ENCODE measurements at places on chromosomes 6 and 20.

DNA sequence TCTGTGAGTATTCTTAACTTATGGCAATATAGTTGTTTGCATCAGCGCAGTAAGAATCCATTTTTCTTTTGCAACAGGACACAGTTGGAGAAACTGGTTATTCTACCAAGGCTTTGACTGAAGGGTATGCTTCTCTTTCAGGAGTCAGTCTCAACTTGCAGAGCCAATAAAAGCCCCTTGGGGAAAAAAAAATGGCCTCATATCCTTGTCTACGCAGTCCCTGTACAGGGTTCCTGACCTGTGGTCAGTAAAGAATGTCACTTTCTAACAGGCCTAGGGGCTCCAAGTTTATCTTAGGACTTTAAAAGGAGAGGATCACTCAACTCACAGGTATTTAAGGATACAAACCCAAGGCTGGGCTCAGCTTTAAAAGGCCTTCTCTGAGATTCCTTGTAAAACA is 6.9 kb upstream of the RNGTT start:
- DNase-seq: no peak

DNA sequence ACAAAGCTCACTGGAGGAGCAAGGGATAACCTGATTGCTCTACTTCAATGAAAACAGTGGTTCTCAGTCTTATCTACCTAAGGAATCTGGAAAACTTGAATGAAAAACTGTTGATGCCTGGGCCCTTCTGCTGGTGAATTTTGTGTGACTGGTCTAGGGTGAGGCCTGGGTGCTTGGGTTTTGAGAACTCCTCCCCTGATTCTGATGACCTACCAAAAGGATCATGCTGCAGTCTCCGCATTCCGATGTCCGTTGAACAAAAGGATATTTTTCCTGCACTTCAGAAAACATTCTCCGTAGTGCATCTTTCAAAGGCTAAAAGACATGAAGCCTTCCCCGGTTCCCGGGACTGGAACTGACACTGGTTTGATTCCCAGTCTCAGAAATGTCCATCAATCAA is 157.9 kb downstream of the SYNDIG1 start:
- no peak for DNase-seq

DNA sequence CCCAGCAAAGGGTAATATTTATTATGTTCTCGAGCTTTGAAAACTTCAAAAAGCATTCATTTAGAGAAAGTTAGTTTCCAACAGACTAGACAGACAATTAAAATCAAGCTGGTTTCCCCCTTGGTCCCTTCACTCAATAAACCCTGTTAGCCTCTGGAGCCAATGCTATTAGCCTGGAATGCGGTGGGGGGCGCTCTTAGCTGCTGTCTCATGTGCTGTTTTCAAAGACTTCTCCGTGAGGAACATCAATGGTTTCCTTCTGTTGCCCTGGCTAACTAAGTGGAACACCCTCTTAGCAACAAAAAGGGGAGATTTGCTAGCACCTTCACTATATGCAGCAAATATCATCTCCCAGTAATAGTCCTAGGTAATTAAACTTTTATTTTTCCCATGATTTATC is 86.4 kb downstream of the LY86 start:
- peak; percentile 8 for DNase-seq

DNA sequence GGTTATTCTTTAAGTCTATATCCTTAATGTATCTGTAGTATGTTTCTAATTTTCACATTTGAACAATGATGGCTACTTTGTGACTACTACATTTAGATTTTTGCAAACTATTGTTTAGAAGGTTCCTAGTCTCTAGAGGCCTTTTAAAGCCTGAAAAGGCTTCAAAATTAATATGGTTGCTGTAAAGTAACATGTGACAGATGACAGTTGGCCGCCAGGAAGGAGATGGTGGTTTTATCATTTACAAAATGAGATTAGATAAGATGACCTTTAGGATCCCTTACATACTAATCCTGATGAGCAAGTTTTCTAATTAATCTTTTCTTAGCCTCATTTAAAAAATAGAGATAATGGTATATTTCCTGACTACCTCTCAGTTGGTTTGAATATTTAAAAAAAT is 18.8 kb downstream of the SCAF8 start:
- no peak for DNase-seq

DNA sequence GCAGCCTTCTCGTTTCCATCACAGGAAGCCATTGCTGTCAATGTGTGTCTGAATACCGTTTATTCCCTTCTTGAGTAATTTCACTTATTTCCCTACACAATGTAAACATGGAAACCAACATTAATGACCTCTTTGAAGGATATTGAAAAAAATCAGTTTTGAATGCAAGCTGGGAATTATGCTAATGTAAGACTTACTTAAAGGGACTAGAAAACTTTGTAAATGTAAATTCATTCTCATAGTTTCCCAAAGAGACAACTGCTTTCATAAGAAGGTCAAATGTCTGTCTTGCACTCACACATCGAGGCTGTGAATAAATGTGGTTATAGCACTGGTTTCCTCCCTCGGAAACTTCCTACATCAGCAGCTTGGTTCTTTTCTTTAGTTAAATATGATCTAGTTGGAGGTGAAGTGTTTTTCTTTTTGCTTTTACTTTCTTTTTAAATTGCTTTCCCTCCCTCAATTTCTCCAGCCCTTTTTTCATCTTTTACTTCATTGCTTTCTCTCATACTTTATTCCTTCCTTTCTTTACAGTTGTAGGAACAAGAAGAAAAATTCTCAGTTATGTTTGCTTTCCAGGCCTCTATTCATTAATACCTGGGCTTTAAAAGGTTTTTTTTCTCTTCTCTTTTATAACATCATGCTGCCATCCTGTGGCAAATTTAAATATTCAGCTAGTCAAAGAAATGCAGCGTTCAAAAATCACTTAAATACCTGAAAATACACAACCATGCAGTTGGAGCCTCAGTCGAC is 108.3 kb downstream of the TNFAIP3 start:
- DNase-seq: peak; percentile 29

DNA sequence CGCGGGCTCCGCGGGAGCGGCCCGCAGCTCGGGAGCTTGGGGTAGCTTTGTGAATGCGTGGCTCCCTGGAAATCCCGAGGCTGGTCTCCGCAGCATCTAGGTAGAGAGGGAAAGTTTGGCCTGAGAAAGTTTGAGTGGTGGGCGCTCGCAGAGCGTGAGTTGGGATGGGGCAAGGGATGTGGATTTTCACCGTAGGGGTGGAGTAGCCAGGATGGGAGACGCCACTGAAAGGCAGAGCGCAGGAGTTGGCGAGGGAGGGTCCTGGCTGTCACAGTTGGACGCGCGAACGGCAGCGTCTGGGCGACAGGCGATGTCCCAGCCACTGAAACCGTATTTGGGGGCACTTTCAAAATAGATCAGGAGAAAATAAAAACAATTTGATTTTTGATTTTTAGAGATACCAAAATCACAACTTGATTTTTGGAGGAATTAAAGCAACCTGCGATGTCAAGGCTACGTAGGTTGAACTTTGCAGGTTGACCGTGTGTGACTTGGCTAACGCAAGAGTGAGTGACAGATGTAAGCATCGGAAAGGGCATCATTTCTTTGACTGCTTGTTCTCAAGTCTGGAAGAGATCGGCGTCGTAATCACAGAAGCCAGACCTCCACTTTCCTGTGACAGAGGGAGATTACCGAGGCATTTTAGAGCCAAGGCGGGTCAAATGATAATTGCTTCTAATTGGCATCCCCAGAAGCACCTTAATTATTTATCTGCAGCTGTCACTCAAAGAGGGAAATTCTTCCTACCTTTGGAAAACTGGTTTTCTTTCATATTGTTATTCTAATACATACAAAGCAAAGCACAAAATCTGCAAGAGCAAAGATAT is 646 bp downstream of the HEY2 start:
- no peak for DNase-seq

- DNase-seq: no peak
These were observed 40.1 kb downstream of the FAM120B start for GRCh38 chr6:170346649-170347048.

- DNase-seq: no peak
These were observed 62.6 kb upstream of the SIRPA start for GRCh38 chr20:1832634-1833033.

- peak; percentile 91 for DNase-seq
These were observed 231.4 kb downstream of the GJA1 start for GRCh38 chr6:121666814-121667213.

Data from fibroblast of mammary gland (primary cell).